Stimulated activated CD8-positive, alpha-beta memory T cell treated with anti-CD3 and anti-CD28 coated beads, Interleukin-2, amount 100 ng/mL, for 1 hour (primary cell): ENCODE measurements at places on chromosomes 5 and 9.

GRCh38 chr9:83432104-83432627 lies 106.0 kb downstream of the FRMD3 start:
- no peak for DNase-seq

GRCh38 chr9:94847486-94847885 lies 121.0 kb downstream of the AOPEP start:
- DNase-seq = no peak

DNA sequence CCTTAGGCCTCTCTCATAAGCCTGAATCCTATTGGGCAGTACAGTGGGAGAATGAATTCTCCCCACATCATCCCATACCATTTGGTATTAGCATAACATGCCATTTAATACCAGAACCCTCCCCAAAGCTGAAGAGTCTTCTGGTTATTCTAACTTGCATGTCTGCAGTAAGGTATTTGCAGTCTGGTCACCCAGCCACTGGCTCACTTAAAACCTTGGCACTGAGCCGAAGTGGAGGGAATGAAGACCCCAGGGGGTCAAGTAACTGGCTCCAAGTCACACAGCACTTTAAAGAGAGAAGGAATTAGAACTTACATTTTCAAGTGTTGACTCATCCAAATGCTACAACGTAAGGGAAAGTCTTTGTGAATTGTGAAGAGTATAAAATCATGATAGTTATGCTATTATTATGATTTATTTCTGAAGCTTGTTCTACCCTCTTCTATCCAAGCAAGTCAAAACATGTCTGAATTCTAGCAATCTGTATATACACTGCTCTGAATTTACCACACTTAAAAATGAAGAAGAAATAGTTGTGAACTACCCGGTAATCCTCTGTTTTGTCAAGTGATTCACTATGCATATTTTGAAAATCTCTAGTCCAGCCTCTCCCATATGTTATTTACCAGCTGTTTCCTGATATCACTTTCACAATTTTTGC lies 28.5 kb downstream of the GLRA1 start:
- no peak for DNase-seq

- no peak for DNase-seq
Measured at GRCh38 chr5:147530530-147531389, 20.9 kb upstream of the DPYSL3 start.

- DNase-seq = no peak
Measured at GRCh38 chr9:75889977-75890471, 449 bp upstream of the PCSK5 start.

- no peak for DNase-seq
Measured at GRCh38 chr5:97854871-97855762, 672.1 kb upstream of the RIOK2 start.

DNA sequence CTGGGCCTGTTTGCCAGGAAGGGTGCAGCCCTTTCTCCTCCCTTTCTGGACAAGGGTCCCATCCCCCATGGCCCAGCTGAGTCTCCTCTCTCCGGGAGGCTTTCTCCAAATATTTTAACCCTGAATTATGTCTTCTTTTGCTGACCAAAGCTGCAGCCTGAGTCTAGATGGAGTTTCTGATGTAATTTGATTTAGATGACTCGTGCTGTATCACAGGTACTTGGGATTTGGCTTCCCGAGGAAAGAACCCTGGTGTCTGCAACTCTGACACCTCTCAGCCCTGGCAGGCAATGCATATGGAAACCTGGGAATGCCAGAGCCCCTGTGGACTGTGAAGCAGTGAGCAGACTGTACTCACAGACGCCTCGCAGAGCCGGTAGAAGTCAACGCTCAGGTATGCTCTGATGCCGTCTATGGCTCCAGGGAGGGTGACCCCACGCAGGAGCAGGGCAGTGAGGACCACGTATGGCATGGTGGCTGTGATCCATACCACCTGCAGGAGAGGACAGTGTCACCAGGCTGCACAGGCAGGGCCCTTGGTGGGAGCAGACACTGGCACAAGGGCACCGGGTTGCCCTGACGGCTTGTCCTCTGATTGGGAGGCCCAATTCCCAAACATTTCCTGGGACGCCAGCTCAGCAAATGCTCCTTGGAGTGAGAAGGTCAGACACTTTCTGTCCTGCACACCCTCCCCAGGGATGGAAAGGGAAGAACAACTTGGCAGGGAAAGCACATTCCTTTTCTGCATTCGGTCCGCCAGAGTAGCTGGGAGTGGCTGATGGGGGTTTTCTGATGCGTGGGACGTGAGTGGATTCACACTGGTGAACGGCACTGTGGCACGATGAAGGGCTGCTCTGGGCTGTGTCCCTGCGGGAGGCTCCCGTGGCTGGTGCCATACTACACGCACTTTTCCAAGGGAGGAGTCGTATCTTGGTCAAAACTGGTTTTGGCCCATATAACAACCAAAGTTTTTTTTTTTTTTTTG lies 24.7 kb downstream of the SLC6A3 start:
- DNase-seq = no peak

GRCh38 chr9:132708769-132709430 lies 38.6 kb downstream of the GTF3C4 start:
- no peak for DNase-seq

- no peak for DNase-seq
Measured at GRCh38 chr5:82044010-82044409, 72.2 kb downstream of the ATG10 start.

- no peak for DNase-seq
Measured at GRCh38 chr5:142883025-142883424, 112.8 kb downstream of the ARHGAP26 start.

GRCh38 chr9:75235632-75236031 lies 147.3 kb downstream of the OSTF1 start:
- no peak for DNase-seq

DNA sequence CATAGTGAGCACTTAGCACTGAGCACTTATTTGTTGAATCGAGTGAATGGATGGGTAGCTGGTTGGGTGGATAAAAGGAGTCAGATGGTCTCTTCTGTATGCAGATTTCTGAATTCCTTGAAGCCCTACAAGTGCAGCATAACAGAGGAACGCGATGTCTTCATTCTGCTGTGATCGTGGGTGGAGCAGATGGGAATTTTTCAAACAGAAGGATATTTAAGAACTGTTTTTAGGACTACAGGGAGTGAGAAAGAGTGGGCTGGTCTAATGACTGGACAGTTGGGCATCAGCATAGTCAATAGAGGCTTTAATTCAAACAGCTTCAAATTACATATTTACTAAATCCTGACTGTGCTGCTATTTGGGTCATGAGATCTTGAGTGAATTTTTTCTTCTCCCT lies 253.2 kb downstream of the CEMIP2 start:
- no peak for DNase-seq

- no peak for DNase-seq
Measured at GRCh38 chr9:104073098-104073769, 20.9 kb upstream of the SMC2 start.

DNA sequence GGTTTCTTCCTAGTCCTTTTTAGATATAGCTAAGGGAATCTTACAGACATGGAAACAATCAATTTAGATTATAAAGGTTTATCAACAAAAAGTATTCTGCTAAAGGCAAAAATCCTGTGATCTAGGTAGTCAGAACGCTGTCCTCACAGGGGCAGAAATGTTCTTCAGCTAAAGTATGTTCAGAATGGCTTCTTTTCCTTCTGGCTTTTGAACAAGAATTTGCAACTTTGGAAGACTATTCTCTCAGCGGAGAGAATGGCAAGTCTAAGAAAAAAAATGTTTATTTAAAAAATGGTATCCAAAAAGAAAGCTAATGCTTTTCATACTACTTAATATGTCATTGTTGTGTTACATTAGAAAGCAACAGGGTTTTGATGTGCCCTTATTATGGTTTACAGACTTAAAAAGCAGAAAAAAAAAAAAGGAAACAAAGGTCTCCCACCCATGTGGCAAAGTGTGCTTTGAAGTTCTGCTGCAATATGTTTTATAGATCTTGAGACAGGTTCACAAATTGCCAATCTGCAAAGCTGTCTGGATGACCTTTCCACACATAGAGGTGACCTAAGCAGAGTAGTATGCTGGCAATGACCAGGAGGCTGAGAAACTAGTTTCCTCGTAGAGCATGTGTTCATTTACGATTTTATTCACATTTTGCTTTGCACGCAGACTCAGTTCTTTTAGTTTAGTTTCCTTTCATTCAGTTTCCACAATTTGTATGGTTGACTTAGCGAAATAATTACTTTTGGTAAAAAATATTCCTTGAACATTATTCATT lies 45.1 kb upstream of the PJA2 start:
- DNase-seq = no peak

GRCh38 chr5:124627815-124628595 lies 118.4 kb downstream of the ZNF608 start:
- no peak for DNase-seq

- DNase-seq = no peak
Measured at GRCh38 chr5:145872486-145872885, 328 bp downstream of the GRXCR2 start.

- no peak for DNase-seq
Measured at GRCh38 chr9:6489099-6489498, 76.1 kb downstream of the UHRF2 start.

GRCh38 chr5:120463991-120464626 lies at the start of gene PRR16:
Gene PRR16 (plus strand): TSS chr5:120464300.
- no peak for DNase-seq

GRCh38 chr9:4663956-4664355 lies 1.9 kb downstream of the PLPP6 start:
- no peak for DNase-seq

DNA sequence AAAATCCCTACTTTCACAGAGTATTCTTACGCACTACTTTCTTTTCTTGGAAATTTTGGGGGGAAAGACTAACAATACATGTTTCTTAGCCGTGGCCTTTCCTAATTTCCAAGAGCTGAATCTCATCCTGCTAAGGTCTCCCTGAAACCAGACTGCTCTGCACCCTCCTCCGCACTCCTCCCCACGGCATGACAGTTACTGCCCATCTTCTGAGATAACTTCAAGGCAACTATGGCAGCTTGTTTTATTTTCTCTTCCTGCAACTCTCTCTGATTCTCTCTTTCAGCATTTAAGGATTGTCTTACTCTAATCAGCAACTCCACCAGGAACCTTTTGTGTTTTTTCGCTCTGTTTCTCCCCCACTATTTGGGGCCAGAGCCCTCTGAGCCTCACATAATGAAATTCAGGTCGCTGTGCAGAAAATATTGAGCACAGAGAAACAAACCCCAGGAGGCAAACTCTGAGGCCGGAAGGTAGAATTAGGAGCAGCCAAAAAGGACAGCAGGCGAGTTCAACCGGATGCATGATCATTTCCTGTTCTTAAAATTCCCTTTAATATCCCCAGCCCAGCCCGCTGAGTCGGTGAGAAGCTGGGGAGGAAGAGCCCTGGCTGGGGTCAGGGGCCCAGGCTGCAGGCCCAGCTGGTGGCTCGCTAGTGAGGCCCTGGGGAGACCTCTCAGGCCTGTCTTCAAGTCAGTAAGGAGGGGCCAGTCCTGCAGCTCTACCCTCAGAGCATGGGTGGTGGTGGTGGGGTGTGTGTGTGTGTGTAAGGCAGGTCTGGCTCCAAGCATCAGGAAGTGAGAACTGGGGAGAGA lies 213.6 kb upstream of the S1PR3 start:
- no peak for DNase-seq

GRCh38 chr5:173882632-173883031 lies 5.5 kb upstream of the CPEB4 start:
- no peak for DNase-seq

GRCh38 chr5:143331956-143332355 lies 71.5 kb downstream of the NR3C1 start:
- no peak for DNase-seq

- no peak for DNase-seq
Measured at GRCh38 chr5:89302102-89302891, 419.3 kb upstream of the MEF2C start.

DNA sequence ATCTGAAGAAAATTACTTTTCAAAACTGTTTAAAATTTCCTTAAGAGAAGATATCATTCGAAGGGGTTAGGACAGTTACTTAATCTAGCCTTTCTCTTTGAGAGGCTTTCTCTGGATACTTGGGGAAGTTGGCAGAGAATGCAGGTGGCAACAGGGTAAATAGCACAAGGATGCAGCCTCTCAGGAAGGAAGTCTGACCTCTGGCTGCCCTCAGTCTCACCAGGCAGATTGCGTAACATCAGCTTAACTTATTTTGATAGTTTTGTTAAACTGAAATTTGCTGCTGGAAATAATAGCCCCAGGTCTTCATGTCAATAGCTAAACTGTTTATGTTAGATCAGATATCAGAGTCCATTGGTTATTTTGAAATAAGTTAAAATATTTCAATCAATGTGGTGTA lies 20.4 kb downstream of the CCDC192 start:
- no peak for DNase-seq

- DNase-seq = peak; percentile 11
Measured at GRCh38 chr9:21559402-21560280, 77.5 kb upstream of the IFNE start.

- DNase-seq = no peak
Measured at GRCh38 chr9:122180633-122181032, 20.9 kb downstream of the MORN5 start.

- no peak for DNase-seq
Measured at GRCh38 chr9:130040984-130041647, 1.9 kb downstream of the FNBP1 start.

DNA sequence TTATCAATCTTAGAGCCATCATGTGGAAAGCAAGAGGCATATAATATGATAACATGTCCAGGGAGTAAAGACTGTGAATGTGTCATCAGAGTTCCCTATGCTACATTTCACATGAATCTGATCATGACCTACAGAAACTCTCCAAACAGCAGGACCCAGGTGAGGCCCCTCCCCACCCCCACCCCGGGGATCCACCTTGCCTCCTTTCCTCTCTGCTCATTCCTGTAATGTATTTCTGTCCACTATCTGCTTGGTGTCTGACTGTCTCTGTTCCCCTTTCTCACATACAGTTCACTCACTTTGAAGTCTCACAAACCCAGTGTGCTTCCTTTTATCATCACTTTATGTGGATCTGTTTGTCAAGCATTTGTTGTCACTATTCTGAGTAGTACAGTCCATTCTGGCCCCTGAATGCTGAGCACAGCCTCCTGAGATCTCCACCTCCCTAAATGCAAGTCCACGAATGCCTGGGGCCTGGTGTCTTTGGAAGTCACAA lies 76.4 kb upstream of the SMARCA2 start:
- DNase-seq = no peak

DNA sequence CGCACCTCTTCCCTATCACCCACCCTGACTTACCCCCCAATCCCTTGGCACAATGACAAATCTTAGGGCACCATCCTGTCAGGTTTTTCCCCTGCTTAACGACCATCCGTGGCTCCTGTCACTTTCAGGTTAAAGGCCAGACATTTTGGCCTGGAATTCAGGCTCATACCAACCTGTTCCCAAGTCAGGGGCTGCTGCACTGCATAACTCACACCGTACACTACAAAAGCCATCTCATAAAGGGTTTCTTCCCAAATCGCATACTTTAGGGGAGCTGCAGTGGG lies 7.5 kb upstream of the AKNA start:
- DNase-seq = no peak

GRCh38 chr9:110208031-110208430 lies at the start of gene C9orf152:
Gene C9orf152 (minus strand): TSS chr9:110208159. CDS start chr9:110207579, 580 bp downstream.
- no peak for DNase-seq

- no peak for DNase-seq
Measured at GRCh38 chr5:138468966-138469539, 3.8 kb downstream of the EGR1 start.

DNA sequence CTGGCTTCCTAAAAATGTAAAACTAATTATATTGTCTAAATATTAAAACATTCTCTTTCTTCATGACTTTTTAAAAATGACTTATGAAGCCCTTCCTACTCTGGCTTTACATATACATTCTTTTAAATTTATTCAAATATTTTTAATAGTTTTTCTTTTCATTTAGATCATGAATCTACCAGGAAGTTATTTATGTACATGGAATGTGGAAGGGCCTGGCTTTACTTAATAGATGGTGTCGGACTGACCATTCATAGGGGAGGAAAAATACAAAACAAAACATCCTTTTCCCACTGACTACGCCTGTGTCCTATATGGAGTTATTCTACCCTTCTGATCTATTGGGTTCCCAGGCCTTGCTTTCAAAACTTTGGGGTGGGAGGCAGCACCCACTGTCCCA lies 129.8 kb downstream of the MACROH2A1 start:
- no peak for DNase-seq
